ENCODE measurements at places on chromosomes 2 and 18.
A peak's percentile ranks its signal among the peaks of the same experiment; 100 is the strongest.

GRCh38 chr18:78810706-78811105, 168.9 kb upstream of the SALL3 start:
- no peak for DNase-seq

- DNase-seq: peak; percentile 77
These were observed 819.6 kb upstream of the FSHR start for GRCh38 chr2:49973917-49974368.

- no peak for DNase-seq
These were observed 73.8 kb upstream of the ITM2C start for GRCh38 chr2:230790981-230791380.

DNA sequence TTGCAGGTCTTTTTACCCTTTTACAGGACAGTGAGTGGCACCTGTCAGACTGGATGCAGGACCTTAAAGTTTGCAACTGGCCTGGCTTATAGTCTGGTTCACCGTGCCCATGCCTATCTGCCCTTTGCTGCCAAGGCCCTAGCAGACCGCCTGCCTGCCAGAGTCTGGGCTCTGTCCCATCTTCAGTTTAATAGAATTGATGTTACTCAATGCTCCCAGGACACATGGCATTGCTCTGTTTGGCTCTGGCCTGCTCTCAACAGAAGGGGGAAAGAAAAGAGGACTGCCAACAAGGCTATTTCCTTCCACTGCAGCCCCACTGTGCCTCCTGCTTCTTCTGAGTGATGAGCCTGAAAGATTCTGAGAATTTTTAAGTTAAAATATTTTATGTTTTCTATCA, 25.6 kb upstream of the TMEM178A start:
- no peak for DNase-seq

DNA sequence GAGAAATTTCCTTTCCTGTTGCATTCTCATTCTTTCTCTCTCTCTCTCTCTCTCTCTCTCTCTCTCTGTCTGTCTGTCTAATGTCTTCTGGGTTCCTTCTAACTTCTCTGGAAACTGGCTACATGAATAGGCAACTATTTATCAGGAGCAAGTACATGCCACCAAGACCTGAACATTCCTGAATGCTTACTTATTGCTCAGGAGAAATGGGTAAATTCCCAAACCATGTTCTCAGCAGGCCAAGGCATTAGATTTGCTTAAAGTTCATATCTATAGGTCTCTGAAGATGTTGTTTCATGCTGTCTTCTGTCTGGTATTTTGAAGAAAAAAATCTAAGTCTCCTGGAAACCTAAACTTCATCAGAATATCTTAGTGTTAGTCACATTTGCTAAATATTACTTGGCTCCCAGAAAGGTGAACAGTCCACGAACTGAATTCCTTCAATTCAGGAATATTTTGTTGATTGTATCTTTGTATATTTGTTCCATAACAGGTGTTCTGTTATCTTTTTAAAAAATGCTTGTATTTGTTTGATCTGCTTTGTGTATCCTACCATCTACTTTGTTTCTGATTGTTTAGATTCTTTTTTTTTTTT, 77.2 kb upstream of the FIGN start:
- DNase-seq: no peak

GRCh38 chr2:114039677-114040076, 149.8 kb downstream of the ACTR3 start:
- DNase-seq: no peak

GRCh38 chr2:173860082-173860481, 105.1 kb downstream of the SP3 start:
- no peak for DNase-seq

GRCh38 chr2:230267556-230267955, 42.0 kb downstream of the SP140 start:
- DNase-seq: no peak

DNA sequence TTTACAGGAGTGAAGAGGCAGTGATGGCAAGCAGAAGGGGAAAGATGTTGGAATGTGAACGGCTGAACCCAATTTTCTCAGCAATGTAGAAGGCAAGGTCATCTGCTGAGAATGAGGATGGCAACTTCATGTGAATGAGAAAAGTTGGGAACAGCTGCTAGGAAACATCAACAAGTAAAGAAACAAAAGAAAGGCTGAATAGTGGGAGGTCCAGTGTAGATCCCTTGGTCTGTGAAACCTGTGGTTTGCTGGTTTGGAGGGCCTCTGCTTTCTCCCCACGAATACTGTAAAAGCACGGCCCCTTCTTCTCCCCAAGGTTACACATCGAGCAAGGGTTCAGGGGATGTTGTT, 27.4 kb downstream of the MARCHF4 start:
- DNase-seq: no peak

GRCh38 chr2:46296840-46297545, at the start of gene EPAS1:
Gene EPAS1, plus strand, starts transcription at chr2:46297407. Its CDS starts 505 bp downstream, at chr2:46297912.
- DNase-seq: peak; percentile 92

- no peak for DNase-seq
These were observed 1.6 kb upstream of the CFLAR start for GRCh38 chr2:201114350-201114749.

DNA sequence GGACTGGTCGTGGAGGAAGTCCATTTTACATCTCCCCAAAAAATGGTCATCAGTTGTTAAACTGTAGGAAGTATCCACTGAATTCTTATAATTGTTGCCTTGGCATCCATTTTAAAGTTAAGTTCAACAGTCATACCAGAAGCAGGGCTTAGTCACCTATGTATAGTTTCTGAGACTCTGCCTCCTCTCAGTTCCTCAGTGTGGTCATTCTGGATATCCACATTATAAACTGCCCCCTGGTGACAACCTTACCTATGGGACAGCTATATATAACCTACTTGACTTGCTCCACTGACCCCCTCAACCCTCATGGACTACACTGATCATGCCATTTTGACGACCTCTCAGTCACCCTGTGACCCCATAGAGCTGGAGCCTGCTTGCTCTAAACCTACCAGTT, 617.0 kb downstream of the LRP1B start:
- DNase-seq: no peak

DNA sequence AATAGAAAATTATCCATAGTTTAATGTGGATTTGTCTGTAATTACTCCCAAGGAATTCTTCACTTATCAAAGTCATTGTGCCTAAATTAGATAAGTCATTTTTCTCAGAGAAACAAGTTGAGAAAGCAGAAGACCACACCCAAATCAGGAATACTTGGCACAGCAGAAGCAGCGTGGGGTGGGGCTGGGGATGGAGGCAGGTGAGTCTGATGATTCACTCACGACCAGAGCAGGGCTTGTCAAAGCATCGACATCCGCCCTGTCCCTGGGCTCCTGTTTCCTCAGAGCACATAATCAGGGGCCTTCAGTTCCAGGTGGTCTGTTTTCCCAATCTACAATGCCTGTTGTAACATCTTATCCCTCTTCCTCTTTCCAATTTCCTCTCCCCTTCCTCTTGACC, 31.5 kb upstream of the COLEC12 start:
- DNase-seq: no peak

DNA sequence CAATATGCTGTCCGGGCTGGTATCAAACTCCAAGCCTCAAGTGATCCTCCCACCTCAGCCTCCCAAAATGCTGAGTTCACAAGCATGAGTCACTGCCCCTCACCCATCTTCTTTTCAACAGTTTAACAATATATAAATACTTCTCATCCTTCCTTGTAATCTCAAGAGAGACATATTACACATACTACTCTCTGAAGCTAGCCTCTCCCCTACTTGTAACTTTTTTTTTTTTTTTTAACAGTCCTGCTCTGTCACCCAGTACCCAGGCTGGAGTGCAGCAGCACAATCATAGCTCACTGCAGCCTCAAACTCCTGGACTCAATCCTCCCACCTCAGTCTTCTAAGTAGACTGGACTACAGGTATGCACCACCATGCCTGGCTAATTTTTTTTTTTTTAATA, 5.7 kb downstream of the GFPT1 start:
- no peak for DNase-seq

DNA sequence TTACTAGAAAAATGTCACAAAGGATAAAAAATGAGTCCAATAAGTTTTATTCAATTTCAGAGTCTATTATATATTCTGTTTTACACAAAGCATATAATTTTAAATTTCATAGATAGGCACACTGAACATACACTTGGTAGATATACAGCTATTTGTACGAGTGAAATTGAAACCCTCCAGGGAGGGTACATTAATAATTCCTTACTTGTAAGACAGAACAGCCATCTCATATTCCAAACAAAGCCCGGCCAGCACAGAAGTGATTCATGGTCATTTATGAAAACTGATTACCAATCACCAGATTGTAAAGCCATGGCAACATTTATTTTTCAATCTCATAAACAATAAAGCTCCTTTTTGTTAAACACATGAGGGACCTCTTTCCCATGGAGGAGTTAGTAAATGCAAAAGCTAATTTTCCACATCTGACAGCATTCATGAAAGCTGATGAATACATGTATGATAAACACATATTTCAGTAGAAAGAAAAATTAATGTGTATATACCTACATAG, 190.6 kb downstream of the TDRD15 start:
- no peak for DNase-seq

GRCh38 chr2:67848551-67849285, 214.1 kb downstream of the C1D start:
- no peak for DNase-seq

- DNase-seq: no peak
These were observed 104.9 kb downstream of the STPG4 start for GRCh38 chr2:47050021-47050760.

DNA sequence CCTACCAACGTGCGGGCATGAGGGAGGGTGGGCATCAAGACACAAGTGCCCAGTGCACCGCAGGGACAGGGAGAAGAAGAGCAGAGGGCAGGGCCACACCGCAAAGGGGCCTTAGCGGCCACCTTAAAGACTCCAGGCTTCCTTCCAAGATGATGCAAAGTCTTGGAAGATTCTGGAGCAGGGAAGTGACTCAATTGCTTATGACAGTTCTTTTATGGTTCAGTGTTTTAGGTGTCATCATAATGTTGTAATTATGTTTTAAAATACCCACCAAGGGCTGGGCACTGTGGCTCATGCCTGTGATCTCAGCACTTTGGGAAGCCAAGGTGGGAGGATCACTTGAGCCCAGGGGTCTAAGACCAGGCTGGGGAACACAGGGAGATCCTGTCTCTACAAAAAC, 44.5 kb upstream of the SEMA4C start:
- DNase-seq: no peak

GRCh38 chr18:34840256-34840826, 130.2 kb downstream of the DTNA start:
- DNase-seq: no peak

DNA sequence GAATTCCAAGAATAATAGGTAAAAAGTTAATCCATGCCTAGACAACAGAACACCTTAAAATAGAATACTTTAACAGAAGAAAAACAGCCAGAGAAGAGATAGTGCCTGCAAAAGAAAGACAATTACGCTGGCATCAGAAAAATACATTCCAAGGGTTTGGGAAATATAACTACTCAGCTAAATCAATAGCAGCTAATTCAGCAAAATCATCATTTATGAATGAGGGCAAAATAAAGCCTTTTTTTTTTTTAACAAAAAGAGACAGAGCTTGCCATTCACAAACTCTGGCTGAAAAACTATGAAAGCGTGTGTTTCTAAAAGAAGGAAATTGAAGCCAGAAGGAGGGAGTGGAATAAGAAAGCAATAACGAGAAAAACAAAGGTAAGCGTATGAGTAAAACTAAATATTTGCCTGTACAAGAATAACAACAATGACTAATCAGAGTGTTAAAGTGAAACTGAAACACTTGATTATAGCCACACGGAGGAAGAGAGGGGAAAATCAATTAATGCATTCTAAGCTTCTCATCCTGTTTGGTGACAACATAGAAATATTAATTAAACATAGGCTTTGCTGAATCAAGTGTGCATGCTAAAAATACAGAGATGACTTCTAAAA, 90.2 kb downstream of the EHD3 start:
- no peak for DNase-seq

- no peak for DNase-seq
These were observed 427.5 kb upstream of the CDH20 start for GRCh38 chr18:60905699-60906098.

DNA sequence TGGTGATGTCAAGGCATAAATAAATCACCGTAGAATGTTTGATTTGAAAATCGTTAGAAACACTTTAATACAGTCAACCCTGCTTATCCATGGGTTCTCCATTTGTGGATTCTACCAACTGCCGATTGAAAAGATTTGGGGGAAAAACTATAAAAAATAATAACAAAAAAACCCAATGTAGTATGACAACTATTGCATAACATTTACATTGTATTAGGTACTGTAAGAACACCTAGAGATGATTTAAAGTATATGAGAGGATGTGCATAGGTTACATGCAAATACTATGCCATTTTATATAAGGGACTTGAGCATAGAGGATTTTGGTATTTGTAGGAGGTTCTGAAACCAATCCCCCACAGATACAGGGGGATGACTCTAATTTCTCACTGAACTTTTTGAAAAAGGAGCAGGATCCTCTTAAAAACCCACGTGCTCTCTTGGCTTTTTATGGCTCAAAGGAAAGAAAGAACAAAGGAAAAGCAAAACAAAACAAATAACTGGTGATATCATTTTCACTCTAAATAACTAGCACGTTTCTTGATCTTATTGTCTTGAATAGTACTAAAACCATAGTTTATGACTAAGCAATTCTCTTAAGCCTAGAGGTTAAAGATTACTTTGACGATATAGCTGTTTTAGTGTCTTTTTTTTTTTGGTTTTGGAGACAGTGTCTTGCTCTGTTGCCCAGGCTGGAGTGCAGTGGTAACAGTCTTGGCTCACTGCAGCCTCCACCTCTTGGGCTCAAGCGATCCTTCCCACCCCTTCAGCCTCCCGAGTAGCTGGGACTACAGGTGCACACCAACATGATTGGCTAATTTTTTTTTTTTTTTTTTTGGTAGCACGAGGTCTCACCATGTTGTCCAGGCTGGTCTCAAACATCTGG, 17.0 kb downstream of the GMCL1 start:
- DNase-seq: no peak

Data from ecto neural progenitor cell (in vitro differentiated cells).